ENCODE measurements at places on chromosomes 4 and X.

- DNase-seq: no peak
These were observed 54.2 kb downstream of the FMR1NB start for GRCh38 chrX:148035380-148035779.

DNA sequence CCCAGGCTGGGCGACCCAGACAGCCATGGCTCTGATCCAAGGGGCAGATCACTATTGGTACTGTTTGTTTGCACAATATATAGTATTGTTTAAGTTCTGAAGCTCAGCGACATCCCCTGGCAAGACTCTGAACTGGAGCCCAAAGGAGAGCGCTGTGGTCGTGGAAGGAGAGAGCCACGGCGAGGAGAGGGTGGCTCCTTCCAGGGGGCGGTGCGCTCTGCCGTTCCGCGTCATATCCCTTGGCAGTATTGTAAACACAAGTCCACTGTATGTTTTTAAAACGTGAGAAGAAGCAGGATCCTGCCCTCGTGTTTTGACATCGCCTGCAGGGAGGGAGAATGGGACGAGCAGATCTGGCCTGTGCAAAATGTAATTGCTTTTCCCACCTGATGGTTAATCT is 185.5 kb downstream of the RAB28 start:
- DNase-seq: no peak

DNA sequence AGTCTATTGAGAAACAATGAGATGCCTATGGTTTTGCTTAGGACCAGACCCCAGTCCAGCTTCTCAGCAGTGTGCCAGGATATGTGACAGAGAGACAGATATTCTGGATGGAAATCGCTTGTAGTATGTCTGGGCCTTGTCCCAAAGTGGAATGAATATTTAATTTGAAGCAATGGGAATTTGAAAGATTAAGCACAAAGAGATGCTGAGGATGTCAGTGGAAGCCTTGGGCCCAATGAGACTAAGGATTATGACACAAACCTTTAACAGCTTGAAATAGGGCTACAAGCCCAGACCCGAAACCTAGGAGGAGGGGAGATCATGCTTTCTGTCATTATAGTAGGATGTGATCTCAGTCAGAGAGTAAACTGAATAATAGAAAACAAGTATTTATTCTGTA is 459.2 kb downstream of the FAT4 start:
- DNase-seq: no peak

DNA sequence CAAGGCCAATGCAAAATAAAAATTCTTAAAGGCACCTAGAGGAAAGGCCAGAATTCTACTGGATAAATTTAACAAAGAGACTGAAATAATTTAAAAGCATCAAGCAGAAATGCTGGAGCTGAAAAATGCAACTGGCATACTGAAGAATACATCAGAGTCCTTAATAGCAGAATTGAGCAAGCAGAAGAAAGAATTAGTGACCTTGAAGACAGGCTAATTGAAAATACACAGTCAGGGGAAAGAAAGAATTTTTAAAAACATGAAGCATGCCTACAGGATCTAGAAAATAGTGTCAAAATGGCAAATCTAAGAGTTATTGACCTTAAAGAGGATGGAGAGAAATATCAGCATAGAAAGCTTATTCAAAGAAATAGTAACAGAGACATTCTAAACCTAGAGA is 371.7 kb downstream of the KLHL13 start:
- no peak for DNase-seq

DNA sequence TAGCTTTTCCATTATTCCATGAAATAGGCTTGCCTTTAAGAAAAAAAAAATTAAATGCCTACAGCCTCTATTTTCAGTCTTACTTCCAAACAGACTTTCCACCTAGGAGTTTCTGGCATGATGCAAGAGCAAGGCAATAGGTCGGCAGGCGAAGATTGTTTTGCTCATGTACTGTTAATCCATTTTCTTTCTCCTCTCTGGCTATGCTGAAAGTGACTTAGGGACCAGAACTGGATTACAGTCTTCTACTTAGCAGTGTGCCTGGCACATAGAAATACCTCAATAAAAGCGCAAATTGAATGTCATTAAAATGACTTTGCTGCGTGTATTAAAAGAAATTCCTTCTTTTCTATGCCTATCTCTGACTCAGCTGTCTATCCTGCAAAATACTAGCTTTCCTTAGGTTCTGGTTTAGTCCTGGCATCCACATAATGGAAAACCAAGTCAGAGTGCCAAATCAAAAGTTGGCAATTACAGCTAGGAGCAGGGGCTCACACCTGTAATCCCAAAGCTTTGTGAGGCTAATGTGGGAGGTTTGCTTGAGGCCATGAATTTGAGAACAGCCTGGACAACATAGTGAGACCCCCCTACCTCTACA is 51.9 kb downstream of the CC2D2A start:
- DNase-seq: no peak

Data from CD4-positive, alpha-beta T cell treated with Interleukin-4 for 1 hour (primary cell).